Right renal pelvis (tissue), 4 donors: ENCODE measurements at places on chromosomes 13 and 19.

DNA sequence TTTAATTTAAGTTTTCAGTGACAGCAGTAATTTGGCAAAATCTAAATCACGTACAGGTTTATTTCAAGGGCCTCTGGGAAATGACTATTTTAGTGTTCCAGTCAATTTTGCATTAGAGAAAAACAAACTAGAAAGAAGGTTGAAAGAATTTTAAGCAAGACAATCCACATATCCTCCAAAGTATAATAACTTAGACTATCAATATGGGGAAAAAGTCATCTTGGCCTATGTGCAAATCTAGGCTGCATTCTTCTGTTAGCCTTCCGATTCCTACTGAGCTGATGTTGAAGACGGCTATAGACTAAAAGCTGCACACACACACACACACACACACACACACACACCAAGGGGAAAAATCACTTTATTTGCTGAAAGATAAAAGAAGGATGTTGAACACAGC is 81.3 kb downstream of the SLITRK6 start:
- DNase-seq: no peak

DNA sequence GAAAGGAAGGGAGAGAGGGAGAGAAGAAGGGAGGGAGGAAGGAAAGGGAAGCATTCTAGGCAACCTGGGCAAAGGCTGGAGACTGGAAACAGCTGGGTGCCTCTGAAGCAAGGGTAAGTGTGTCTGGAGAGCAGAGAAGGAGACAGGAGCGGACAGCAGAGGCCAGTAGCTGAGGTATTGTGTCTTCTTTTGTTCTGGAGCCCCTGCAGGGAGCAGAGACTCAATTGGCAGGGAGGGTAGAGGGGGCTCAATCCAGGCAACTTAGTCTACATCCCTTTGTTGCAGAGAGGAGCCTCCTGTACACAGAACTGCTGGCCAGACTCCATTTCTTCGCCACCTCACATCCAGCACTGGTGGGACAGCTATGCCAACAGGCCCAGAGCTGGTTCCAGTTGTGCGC is 53.2 kb downstream of the NWD1 start:
- no peak for DNase-seq

DNA sequence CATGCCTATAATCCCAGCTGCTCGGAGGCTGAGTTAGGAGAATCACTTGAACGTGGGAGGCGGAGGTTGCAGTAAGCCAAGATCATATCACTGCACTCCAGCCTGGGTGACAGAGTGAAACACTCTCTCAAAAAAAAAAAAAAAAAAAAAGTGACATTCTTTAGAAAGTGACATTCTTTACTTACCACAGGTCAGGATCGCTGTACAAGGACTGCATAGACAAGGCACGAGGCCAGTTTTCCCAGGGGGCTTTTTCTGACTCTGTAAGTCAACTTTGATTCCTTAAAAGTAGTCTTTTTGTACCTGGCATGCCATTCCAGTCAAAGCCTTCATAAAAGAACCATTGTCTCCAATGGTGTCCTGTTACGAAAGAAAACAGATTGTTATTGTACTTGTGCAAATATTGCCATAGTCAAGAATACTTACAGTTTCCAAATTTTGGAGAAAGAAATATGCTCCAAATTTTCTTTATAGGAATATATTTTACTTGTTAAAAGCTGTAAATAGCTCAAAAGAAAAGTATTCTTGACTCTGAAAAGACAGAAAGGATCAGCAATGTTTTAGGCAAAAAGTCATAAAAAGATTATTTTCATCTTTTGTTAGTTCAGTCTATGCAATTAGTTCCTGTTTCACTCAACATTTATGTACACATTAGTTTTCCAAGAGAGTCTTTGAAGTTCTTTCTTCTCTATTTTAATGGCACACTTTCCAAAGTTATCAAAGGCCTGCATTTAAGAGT is 39.3 kb downstream of the CEACAM1 start:
- DNase-seq: no peak

DNA sequence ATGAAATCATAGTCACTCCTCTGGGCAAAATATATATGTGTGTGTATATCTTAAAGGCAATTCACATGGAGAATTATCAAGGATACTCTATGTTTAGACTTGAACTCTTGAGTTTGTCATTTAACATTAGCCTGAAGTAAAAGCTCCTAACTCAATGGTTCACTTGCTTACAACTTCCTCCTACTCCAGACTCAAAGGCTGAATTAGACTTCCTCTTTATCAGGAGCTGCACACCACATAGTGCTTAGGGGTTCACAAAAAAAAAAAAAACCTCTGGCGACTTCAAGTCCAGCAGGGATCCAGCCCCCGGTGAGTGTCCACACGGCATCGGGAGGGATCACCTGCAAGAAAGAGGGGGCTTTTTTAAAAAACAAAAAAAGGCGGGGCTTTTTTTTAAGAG is 68.2 kb upstream of the LSM14A start:
- DNase-seq: no peak

GRCh38 chr19:17327654-17328516 is 6.8 kb downstream of the ANO8 start:
- DNase-seq: no peak

DNA sequence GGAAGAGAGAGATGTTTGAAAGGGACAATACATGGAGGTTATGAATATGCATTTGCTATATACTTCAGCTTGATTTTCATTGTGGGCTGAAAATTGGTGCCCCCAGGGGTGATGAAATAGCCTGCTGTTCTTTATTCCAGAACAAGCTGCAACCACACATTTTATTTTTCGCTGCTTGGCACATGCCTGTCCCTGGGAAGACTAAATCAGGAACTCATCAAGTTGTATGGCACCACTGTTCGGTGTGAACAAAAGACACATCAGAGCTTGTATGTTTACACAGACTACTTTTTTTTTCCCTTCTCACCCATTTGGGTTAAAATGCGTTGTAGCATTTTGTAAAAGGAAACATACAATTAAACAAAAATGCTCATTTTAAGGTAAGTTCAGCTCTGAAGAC is 230.7 kb downstream of the NALCN start:
- DNase-seq: no peak

DNA sequence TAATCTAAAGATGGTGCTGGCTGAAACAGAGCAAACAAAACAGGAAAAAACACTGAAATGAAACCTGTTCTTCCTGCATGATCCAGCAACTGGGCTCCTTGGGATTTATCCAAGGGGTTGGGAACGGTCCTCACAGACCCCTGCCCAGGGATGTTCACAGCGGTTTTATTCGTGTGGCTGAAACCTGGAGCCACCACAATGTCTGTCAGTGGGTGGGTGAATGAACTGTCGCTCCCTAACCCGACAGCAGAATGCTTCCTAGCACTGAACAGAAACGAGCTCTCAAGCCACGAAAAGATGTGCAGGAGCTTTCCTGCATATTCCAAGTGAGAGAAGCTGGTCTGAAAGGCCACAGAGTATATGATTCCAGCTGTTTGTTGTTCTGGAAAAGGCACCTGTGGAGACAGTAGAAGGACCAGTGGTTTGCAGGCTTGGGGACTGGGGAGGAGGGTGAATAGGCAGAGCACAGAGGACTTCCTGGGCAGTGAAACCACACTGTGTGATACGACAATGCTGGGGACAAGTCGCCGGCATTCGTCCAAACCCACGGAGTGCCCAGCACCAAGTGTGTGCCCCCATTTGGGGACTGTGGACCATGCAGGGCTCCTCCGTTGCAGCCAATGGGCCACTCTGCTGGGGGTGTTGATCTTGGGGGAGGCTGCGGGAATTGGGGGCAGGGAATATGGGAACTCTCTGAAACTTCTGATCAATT is 73.9 kb downstream of the TEX29 start:
- DNase-seq: no peak

GRCh38 chr13:21242236-21242635 is 65.8 kb downstream of the MRPL57 start:
- no peak for DNase-seq

- no peak for DNase-seq
Observed at GRCh38 chr19:11198769-11199424, 1.6 kb upstream of the KANK2 start.

DNA sequence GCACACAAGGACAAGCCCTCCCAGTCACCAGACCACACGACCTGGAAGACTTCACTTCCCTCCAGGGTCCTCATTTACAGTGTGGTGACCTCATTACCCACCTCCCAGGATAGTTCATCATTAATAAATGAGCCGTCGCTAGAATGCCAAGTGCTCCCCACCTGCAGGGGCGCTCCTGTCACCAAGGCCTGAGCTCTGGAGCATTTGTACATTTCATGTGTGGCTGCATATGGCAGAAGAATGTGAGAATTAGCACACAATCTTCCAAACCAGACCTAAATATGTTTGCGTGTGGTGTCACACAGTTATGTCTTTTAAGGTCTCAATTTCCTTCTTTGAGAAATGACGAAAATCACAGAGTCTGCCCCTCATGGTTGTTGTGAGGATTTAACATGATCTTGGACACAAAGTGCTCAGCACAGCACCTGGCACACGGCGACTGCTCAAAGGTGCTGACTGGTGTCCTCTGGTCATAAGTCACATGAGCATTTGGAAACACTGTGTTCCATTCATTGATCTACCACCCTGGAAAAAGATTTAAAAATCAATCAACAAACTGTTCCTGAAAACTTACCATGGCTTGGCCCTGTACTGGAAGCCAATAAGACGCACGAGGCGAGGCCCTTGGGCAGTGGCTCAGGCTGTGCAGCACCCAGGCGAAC is 150.6 kb upstream of the SPACA7 start:
- DNase-seq: no peak

DNA sequence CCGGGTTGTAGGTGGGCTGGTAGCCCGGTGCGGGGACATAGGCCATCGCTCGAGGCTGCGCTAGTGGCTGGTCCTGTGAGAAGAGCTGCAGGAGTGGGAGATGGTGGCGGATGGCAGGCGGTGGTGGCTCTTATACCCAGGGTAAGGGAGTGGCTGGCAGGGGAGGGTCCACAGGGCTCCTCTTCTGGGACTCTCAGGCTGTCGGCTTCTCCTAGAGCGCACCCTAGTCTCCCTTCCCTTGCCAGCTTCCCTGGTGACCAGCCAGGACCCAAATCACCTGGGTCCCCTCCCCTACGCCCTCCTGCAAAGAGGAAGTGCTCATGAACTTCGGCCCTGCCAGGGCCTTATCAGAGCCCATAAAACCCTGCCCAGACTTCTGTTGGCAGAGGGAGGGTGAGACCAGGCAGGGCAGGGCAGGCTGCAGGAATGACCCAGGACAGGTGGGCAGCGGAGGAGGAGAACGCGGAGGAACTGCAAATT is at the start of gene LGALS4:
TSS of gene LGALS4 (minus strand) at position 105 of the 480 bp plus-strand sequence. CDS start at position 46, 59 bp downstream.
- no peak for DNase-seq

- no peak for DNase-seq
Observed at GRCh38 chr13:31521435-31521834, 217.9 kb upstream of the RXFP2 start.
